T-helper 17 cell (primary cell): ENCODE measurements at places on chromosomes 13 and 19. TPM values are rescaled to one million over a fixed set of nuclear protein-coding genes. Genes with fewer than 3 reads are reported as not detected.
A peak's percentile ranks its signal among the peaks of the same experiment; 100 is the strongest.

DNA sequence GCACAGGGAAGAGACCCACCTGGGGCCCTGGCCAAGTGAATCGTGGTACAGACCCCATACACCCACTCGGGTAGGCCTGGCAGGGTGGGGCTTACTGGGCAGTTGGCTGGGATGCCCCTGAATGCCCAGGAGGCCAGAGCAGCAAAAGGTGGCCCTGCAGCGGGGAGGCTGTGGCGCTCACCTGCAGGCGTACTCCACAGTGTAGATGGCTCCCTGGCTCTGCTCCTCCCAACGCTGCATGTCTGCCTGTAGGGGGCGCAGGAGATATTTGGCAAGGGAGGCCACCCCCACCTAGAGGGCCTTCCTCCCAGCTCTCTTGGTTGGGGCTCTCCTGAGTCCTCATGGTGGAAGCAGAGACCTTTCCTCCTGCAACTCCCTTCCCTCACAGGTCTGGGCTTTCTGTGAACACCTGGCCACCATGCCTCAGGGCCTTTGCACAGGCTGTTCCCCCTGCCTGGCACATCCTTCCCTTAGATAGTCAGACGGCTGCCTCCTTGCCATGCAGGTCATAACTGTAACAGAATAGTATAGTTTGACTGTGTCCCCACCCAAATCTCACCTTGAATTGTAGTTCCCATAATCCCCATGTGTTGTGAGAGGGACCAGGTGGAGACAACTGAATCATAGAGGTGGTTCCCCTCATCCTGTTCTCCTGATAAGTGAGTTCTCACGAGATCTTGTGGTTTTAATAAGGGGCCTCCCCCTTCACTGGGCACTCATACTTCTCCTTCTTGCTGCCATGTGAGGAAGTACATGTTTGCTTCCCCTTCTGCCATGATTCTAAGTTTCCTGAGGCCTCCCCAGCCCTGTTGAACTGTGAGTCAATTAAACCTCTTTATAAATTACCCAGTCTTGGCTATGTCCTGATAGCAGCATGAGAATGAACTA lies 5.9 kb downstream of the BORCS8 start:
- DNase-seq = peak; percentile 54

DNA sequence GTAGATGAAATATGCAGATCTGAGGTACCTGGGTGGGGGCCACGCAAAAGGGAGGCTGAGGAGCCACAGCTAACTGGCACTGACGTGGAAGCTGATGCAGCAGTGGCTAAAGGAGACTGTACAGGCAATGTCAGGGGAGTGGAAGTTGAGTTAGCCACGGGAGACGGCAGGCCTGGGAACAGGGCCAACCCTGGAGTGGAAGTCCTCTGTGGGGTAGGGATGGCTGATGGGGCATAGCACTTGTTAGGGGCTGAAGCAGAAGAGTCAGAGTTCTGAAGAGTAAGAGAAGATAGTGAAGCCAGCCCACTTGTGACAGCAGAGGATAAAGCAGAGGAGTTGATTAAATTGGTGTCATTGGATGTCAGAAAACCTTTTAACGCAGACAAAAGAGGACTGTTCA lies 22.8 kb upstream of the STOML3 start:
- no peak for DNase-seq

DNA sequence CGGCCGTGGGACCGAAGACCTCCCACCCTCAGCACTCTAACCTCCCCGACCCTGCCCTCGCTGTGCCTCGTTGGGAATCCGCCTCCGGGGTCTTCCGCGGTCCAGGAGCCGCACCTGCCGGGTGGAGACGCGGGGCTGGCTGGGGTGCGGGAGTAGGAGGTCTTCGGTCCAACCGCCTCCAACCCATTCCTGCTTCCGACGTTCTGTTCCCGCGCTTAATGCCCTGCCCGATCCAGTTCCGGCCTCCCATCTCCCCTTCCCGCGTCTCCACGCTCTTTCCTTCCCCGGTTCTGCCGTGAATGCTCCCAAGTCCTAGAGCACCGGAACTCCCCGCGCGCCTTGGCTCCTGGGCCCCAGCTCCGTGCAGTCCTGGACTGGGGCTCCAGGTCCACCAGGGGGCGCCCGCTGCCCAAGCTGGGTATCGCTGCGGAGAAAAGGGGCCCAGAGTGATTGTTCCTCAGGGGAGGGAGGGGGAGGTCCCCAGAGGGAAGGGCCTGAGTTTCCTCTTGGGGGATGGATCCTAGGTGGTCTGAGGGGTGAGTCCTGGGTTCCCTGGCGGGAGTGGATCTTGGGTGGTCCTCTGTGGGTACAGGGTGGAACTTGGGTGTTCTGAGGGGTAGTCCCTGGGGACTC lies 14.1 kb upstream of the TNFSF9 start:
- DNase-seq = peak; percentile 82

DNA sequence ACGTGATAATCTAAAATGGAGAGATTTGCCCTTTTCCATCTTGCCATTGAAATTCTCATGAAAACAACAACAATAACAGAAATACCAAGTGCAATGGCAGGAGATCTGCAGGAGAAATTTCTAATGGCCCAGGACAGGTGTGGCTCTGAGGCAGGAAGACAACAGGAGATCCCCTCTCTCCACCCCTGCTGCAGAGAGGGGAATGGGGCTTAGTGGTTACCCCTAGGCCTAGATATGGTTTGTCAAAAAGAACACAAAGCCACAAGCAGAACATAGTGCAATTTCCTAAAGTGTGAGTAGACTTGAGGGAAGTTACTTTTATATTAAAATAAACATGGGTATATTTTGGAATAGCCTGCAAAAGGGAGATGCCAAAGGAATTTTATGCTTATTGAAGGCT lies 369.5 kb downstream of the KCNRG start:
- no peak for DNase-seq

The OR4F17 gene
- not detected for total RNA-seq

- DNase-seq = no peak
Measured at GRCh38 chr13:54177466-54177865, 1148.9 kb downstream of the OLFM4 start.

- DNase-seq = no peak
Measured at GRCh38 chr19:16168465-16169081, 4.8 kb downstream of the CIB3 start.

DNA sequence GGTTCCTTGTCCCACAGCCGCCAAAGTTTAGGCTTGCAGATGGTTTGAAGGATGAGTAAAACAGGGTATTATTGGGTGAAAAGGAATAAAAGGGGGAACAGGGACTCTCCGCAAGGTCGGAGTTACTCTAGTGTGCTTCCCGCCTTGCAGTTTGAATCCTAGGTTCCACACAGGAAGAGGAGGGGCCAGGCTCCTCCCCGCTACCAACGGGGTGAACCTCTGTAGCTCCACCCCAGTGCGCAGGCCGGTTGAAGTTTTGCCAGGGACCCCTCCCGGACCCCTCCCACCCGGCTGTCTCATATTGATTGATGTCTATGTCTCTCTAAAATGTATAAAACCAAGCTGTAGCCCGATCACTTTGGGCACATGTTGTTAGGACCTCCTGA lies 11.6 kb upstream of the GTF2F2 start:
- DNase-seq = no peak

The USPL1 gene
- 31.8 TPM for total RNA-seq

- peak; percentile 30 for DNase-seq
Measured at GRCh38 chr13:75357576-75358289, 124.2 kb downstream of the TBC1D4 start.

DNA sequence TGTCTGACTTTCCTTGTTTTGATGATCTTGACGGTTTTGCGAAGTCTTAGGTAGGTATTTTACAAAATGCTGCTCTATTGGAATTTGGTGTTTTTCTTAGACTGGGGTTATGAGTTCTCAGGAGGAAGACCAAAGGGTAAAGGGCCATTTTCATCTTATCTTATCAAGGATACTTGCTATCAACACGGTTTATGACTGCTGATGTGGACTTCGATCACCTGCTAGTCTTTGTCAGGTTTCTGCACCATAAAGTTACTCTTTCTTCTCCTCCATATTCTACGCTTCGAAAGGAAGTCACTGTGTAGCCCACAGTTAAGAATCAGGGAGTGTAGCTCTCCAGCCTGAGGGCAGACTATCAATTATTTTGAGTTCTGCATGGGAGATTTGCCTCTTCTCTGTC lies 7.4 kb upstream of the CEBPG start:
- no peak for DNase-seq

DNA sequence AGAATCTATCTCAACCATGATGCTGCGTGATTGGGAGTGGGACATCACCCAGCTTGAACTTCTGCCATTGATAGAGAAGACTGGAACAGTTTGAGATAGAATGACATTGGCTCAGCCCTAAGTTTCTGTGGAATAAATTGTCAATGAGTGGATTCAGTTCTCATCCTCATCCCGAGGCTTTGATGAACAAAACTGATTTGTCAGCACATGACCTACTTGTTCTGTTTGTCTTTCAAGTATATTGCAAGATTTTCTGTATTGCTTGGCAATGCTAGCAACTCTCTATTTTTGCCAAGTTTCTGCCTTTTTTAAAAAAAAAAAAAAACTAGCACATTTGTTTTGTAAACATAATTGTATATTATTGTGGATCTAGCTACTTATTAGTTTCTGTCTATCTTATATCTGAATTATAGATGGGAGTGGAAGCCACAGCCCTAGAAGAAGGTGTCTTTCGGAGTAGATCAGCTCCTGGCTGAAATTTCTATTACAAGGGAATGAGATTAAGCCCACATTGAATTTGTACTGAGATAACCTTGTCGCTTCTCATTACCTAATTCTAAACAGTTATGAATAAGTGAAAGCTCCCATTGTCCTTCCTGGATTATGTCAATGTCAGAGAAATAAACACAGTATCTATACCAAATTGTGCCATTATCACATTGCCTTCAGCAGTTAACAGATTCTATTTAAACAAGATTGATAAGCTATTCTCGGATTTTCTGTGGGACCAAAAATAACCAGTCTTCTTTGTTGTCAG lies 166.1 kb downstream of the TNFSF13B start:
- no peak for DNase-seq
